ENCODE measurements at places on chromosomes 11 and 22.
A peak's percentile ranks its signal among the peaks of the same experiment; 100 is the strongest.

GRCh38 chr11:1130276-1131032 is 27.3 kb upstream of the MUC5AC start:
- no peak for DNase-seq

GRCh38 chr11:123183391-123184099 is 11.5 kb downstream of the CLMP start:
- no peak for DNase-seq

DNA sequence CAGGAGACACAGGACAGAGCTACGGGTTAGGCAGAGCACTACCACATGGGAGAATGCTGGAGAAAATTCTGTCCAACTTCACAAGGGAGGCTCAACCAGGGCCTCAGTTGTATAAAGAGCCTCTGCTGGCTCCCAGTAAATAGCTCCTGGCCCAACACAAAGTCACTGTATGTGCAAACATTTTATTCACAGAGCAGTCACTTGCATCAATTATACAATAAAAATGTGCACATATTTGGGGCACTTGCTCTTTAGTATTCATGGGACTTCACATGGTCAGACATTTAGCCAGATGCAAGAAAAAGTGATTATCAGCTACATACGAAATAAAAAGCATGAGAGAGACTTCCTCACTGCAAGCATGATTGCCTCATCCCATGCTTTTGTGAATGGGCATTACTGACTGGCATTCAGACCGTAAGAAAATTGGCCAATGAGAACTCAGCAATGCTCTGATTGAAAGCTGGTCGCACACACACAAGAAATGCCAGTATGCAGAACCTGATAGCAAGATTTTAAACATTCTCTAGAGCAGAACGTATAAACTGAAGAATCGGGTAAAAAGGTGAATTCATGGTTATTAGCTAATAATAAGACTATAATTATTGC is 39.4 kb downstream of the BLID start:
- no peak for DNase-seq

GRCh38 chr11:114197799-114198500 is 98.2 kb upstream of the NNMT start:
- DNase-seq: peak; percentile 99

DNA sequence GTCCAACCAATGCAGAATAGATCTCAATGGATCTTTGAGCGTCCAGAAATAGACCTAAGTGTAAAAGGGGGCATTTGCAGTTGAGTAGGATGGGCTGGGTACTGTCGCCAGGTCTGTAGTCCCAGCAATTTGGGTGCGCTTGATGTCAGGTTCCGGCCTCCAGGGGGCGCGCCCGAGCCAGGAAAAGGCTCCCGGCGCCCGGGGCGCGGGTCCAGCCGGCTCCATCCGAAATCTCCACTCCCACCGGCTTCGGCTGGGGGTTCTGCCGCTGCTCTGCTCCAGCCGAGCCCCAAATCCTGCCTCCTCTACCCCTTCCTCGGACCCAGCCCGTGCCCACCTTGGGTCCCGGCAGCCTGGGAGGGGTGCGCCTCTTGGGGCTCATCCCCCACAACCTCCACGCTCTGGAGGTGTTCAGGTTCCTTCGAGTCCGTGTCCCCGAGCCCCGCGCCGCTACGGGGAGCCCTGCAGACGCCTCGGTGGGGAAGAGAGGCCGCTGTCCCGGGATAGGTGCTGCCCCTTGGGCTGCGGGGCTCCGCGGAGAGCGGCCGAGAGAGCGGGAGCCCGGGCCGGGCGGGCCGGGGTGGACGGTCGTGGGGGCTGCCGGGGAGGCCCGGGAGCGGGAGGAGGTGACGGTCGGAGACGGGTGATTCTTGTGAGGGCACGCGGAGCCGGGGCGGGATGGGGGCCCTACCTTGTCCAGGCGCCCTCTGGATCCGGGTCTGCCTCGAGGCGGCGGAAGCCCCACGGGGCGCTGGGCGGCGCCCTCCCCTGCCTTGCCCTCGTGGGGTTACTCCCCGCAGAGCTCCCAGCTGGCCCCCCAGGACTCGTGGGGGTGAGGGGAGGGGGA is 13.0 kb upstream of the CYB5R3 start:
- DNase-seq: peak; percentile 74

GRCh38 chr11:1933416-1934334 is 13.5 kb upstream of the MRPL23 start:
- no peak for DNase-seq

- DNase-seq: peak; percentile 35
These were observed 391.1 kb downstream of the ETS1 start for GRCh38 chr11:128196235-128196634.

DNA sequence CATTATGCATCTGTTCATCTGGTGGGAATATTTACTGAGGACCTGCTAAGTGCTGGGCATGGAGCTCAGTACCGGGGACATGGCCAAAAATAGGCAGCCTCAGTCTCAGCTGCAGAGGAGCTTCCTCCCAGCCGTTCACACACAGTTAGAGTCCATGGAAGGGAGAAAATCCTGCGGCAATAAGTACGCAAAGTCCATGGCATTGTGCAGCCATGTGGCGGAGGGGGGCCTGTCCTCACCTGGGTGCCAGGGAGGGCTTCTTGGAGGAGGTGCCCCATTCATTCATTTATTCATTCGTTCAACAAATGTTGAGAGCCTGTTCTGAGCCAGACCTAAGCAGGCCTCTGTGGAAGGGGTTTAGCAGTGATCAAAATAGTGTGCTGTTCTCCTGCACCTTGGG is 59.3 kb upstream of the ANO1 start:
- no peak for DNase-seq

GRCh38 chr11:69879729-69880005 is 60.5 kb upstream of the FGF3 start:
- DNase-seq: no peak

GRCh38 chr11:61111050-61111435 is 8.8 kb downstream of the CD5 start:
- DNase-seq: no peak

GRCh38 chr11:46364791-46365190 is 16.7 kb upstream of the MDK start:
- no peak for DNase-seq

DNA sequence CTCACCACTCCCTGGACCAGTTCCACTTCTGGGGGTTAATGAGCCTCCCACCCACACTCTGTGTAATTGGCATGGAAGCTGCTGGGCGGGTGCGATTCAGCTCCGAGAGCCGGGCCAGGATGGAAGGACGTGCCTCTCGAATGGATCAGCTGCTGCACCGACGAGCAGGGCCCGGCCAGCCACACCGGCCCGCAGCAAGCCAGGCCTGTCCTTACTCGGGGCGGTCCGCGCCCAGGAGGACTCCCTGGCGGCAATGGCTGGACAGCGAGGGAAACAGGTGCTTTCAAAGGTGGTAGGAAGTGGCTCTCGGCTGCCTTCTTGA is 4.3 kb upstream of the SHISAL1 start:
- no peak for DNase-seq

- no peak for DNase-seq
These were observed 92.5 kb upstream of the PRDM11 start for GRCh38 chr11:45053736-45054446.

DNA sequence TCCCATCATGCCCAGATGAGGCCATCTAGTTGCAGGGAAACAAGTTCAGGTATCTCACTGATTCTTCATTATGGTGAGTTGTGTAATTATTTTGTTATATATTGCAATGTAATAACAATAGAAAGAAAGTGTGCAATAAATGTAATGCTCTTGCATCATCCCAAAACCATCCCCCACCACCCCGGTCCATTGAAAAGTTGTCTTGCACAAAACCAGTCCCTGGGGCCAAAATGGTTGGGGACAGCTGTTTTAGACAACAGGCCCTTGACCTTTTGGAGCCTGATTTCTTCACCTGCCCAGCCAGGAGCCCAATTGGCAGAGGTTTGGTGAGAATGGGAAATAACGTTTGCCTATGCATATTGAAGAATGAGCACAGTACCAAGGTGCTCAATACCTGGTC is 15.9 kb downstream of the MPEG1 start:
- no peak for DNase-seq

DNA sequence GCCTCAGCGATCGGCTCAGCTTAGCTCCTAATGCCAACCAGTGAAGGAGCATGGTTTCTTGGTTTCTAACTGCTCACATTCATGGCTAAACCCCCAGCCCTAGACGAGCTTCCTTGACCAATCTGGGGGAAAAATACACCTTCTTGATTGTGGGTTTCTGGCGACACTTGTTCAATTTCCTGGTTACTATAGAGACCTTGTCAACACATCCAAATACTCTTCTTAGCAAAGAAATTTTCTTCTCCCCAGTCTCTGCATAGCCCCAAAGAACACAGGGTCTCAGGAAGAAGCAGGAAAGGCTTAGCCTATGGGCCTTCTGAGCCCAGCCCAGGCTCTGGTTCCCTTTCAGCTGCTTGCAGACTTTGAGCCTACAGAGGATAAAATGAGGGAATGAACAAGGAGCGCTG is 88.5 kb upstream of the SYT13 start:
- DNase-seq: no peak

DNA sequence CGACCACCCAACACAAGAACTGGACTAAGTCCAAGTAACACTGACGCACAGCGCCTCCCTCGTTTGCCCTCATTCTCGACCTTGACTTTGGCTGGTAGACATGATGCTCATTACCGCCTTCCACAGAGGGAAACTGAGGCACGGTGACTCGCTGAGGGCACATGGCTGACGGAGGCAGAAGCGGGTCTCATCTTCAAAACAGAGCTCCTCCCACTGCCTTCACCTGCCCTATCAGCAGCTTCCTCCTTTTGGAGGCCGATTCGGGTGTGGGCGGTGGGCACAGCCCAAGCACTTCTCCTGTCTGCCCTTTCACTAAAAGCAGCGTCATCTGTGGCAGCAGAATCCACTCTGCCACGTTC is 2.0 kb upstream of the KMT5B start:
- no peak for DNase-seq

DNA sequence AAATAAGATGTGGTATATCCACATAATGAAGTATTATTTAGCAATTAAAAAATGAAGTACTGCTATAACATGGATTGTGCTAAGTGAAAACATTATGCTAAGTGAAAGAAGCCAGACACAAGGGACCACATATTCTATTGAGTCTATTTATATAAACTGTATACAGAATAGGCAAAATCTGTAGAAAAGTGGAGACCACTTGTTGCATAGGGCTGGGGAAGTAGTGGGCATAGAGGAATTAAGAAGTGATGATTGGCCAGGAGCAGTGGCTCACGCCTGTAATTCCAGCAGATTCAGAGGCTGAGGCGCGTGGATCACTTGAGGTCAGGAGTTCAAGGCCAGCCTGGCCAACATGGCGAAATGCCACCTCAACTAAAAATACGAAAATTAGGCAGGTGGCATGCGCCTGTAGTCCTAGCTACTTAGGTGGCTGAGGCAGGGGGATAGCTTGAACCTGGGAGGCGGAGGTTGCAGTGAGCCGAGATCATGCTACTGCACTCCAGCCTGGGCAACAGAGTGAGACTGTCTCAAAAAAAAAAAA is 109.6 kb downstream of the RBFOX2 start:
- no peak for DNase-seq

DNA sequence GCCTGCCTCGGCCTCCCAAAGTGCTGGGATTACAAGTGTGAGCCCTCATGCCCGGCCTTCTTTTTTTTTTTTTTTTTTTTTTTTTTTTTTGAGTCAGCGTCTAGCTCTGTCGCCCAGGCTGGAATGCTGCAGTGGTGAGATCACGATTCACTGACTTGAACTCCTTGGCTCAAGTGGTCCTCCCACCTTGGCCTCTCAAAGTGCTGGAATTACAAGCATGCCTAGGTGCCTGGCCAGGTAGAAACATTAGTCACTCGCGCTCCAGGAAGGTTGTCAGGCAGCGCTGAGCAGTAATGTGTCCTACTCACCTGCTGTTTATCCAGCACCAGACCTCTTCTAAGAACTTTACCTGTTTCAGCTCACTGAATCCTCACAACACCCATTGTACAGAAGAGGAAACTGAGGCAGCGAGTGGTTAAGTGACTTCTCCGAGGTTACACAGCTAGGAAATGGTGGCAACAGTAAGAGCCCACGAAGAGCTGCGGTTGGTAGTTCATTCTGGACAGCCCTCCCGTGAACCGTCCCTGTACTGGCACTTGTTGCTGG is 496 bp upstream of the CST6 start:
- peak; percentile 47 for DNase-seq

GRCh38 chr22:46577368-46578249 is 40.2 kb upstream of the CELSR1 start:
- no peak for DNase-seq

DNA sequence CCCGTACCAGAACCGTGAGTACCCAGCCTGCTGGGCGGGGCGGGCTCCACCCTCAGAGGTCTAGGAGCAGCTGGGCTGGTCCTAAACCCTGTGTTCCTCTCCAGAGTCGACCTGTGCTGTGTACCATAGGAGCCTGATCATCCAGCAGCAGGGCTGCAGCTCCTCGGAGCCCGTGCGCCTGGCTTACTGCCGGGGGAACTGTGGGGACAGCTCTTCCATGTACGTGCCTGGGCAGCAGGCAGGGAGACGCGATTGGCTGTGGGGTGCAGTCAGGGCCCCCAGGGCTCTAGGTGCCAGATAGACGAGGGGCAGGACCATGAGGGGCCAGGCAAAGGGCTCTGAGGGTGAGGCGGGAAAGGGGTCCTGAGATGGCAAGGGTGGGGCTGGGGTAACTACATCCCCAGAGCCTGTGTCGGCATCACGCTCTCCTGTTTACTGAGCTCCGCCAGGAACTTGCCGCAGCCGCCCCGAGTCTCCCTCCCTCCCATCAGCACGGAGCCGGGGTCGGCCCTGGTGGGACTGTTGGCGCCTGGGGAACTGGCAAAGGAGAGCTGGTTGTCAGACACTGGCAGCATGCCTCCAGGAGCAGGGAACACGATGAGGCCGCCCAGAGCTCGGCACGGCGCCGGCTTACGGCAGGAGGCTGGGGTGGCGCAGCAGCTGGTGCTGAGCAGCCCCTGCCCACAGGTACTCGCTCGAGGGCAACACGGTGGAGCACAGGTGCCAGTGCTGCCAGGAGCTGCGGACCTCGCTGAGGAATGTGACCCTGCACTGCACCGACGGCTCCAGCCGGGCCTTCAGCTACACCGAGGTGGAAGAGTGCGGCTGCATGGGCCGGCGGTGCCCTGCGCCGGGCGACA is 22.9 kb upstream of the MUC5B start:
- DNase-seq: no peak

DNA sequence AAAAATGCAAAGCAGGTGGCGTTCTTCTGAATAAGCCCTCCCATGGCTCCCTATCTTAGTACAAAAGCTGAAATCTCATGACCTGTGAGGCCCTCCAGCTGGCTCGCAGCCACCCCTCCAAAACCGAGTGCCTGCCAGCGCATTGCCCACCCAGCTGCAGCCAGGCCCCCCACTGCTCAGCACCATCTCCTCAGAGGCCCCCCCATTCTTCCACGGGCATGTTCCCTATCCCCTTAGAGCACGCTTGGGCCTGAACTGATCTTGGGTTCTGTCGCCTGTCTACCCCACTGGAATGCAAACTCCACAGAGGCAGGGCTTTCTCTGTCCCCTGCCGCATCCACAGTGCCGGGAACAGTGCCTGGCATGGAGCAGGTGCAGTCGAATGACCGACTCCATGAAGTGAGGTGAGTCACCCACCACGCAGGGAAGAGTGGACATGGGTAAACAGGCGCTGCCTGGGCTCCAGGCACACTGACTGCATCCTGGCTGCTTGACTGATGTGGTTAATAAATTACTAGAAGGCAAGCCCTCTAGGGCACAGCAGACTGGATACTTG is 11.3 kb upstream of the EFCAB6 start:
- no peak for DNase-seq

GRCh38 chr11:131683131-131683530 is 312.7 kb downstream of the NTM start:
- DNase-seq: no peak

- DNase-seq: peak; percentile 16
These were observed 379.3 kb downstream of the INSC start for GRCh38 chr11:15493921-15494620.

GRCh38 chr22:30422481-30423300 is 2.9 kb upstream of the MTFP1 start:
- peak; percentile 98 for DNase-seq

GRCh38 chr11:131402040-131402439 is 31.6 kb downstream of the NTM start:
- no peak for DNase-seq
